ENCODE measurements at places on chromosomes 3 and 15.

DNA sequence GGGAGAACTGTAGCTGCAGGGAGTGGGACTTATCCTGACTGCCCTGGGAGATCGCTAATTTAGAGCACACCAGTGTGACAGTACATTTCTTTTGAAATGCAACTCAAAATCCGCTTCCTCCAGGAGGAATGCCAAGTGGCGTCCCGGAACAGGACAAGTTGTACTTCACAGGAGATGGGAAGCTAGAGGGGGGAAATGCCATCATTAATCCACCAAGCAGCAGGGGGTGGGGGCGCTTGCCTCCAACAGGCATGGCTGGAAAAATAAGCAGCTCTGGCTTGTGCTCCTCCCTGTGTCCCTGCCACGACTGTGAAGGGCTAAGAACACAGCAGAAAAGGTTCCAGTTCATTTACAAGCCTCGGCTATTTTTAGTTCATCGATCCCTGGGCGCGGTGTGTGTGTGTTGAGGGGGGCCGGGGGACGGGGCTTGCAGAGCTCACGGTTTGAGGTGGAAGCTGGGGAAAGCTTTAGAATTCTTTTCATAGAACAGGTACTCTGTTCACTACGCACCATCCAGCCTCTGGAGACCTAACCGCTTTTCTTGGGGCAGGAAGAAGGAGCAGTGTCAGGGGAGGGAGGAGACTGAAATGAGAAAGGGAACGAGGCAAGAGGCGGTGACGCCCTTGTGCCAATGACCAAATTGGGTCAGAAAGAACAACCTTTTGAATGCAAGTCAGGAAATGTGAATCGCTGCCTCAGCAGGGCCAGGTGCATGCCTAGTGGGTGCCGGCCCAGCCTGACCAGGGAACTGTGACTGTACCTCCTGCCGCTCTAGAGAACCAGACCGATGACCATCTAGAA is 51.8 kb upstream of the DGKG start:
- DNase-seq = peak; percentile 51

- DNase-seq = no peak
Observed at GRCh38 chr3:69423463-69424155, 37.7 kb upstream of the FRMD4B start.

GRCh38 chr15:98292442-98293240 is 332.1 kb downstream of the ARRDC4 start:
- DNase-seq = peak; percentile 64

DNA sequence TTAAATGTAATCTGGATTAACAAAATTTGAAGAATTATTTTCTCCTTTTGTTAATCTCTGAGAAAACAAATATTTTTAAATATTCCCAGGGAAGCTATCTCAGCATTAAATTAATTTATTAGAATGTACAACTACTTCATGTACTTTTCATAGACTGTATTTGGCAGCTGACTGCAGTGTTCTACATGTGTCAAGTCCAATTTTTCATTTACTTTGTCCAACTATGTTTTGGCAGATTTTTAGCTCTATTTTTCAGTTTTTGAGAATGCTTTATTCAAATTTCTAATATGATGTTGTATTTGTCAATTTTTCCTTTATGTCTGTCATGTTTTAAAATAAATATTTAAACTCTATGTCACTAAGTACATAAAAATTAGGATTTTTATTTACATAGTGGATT is 925.1 kb downstream of the OTOL1 start:
- peak; percentile 4 for DNase-seq

GRCh38 chr3:32176989-32177701 is 61.3 kb upstream of the CMTM8 start:
- DNase-seq = peak; percentile 75

DNA sequence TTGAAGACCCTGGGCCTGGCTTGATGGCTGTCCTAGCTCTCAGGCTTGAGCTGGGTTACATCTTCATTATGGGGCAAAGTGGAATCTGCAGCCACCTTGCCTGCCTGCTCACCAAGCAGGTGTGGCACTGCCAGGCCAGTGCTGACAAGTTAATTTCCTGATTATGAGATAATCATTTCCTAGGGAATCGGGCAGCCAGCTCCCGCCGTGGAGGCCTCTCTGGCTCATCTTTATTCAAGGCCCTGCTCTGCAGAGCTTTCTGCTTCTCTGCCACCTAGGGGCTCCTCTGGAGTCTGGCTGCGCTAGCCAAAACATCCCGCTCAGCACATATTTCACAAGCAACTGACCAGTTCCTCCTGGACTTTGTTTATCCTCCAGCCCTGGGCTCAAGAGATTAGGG is 9.9 kb downstream of the LOXL1 start:
- DNase-seq = no peak

- no peak for DNase-seq
Observed at GRCh38 chr3:49609815-49610214, 55.5 kb downstream of the BSN start.

- no peak for DNase-seq
Observed at GRCh38 chr3:60675424-60675823, 575.8 kb downstream of the FHIT start.

DNA sequence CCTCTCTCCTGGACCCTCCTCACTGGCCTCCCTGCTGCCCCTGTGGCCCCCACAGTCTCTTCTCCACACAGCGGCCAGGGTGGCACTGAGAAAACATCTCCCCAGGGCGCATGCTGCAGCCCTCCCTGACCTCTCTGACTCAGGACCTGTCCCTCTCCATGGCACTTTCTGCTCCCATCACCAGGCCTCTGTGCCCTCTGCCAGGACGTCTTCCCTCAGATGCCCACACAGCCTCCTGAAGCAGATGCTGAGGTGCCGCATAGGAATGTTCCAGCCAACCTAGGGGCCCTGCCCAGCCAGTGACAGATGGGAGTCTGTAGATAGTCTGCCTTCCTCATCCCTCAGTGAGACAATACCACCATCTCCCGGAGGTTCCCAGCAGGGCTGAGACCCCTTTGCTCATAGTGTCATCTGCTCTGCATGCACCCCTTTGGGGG is 8.7 kb downstream of the MYL3 start:
- DNase-seq = no peak

DNA sequence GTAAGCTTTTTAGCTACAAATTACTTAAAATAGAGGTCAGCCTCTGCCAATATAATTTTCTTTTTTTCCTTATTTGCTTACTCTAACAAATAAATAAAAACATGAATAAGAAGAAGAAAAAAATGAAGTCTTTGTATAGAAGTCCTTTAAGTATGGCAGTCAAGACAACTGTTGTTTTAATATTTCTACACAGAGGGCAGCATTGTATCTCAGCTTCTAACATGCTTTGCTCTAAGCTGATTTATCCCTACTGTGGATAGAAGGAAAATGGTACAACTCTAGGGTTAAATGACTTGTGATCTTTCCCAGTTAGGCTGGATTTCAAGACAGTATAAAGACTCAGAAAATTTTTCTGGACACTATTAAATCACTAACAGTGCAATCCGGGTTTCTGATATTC is 104.3 kb upstream of the MEIS2 start:
- DNase-seq = peak; percentile 14

- DNase-seq = no peak
Observed at GRCh38 chr3:137165117-137165806, 207.5 kb downstream of the IL20RB start.

DNA sequence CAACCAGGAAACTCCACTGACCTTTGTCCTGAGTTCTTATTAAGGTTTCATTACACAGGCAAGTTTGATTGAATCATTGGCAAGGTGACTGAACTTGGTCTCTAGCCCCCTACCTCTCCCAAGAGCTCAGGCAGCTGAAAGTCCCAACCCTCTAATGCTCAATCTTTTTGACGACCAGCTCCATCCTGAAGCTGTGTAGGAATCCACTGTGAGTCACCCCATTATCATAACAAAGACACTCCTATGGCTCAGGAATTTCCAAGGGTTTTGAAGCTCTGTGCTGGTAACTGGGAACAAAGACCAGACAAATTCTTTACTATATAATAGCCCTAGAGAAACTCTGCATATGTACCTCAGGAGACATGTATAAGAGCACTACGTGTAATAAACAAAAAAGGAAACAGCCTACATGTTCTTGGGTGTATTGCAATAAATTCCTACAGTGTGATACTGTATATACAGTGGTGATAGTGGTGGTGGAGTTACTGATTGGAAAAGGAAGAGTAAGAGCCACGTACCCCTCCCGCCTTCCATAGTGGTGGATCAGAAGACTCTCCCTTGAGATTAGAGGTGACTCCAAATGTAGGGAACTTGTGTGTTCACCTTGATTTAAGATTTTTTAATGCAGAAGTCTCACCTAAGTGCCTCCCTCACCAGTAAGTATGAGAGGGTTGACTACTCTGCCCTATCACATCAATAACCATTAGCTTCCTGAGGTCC is 116.6 kb downstream of the ST8SIA2 start:
- no peak for DNase-seq

DNA sequence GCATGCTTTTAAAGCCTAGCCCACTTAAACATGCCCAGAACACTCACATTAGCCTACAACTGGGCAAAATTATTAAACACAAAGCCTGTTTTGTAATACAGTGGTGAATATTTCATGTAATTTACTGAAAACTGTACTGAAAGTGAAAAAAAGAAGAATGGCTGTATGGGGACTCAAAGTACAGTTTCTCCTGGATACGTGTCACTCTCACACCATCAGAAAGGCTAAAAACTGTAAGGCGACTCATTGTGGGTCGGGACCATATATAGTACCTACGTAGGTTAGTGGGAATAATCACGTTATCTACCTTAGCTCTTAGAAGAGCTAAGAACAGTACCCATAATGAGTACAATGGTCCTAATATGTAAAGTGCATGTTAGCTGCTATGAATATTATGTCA is 80.2 kb upstream of the SPATA12 start:
- DNase-seq = no peak

GRCh38 chr3:96267577-96267976 is 546.8 kb upstream of the EPHA6 start:
- DNase-seq = no peak

- no peak for DNase-seq
Observed at GRCh38 chr3:62761711-62762110, 113.5 kb downstream of the CADPS start.

GRCh38 chr15:78448441-78449219 is 10.6 kb downstream of the IREB2 start:
- no peak for DNase-seq

DNA sequence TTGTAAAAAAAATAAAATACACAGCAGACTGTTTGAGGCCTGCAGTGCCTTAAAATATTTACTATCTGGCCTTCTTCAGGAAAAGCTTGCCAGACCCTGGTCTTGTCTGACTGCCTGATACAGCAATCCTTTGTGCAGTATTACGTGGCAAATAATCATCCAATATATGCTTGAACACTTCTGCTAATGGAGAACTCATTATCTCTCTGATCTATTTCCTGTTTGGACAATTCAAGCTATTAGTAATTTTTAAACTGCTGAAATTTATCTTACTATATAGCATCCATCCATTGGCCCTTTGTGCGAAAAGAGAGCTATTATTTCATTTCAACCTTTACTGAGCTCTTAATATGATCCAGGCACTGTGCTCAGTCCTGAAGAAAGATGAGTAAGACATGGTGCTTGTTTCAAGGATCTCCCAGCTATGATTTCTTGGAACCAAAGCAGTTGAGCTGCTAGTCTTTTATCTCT is 15.9 kb downstream of the ATG7 start:
- DNase-seq = peak; percentile 24

- DNase-seq = no peak
Observed at GRCh38 chr3:13013566-13013965, 59.7 kb downstream of the IQSEC1 start.

- no peak for DNase-seq
Observed at GRCh38 chr15:70093070-70093469, 4.6 kb downstream of the TLE3 start.

GRCh38 chr15:52052066-52052935 is 33.3 kb downstream of the MAPK6 start:
- DNase-seq = no peak

DNA sequence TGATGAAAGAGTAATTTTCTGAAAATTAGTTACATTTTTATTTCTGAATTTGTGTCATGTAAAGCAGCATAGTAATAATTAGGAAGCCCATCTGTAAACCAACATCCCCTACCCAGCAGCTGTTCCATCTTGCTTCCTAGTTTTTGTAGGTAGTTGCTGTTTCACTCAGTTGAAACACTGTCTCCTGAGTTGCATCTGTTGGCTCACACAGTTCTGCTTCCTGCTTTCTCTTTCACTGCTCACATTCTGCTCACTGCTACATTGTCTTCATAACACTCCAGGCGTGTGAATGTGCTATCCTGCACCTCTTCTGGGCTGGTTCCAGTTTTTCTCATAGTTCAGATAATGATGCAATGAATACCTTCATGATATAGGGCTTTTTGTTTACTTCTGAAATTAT is 123.4 kb downstream of the EPHB1 start:
- DNase-seq = no peak

- DNase-seq = no peak
Observed at GRCh38 chr3:151774235-151774634, 39.7 kb upstream of the AADAC start.

DNA sequence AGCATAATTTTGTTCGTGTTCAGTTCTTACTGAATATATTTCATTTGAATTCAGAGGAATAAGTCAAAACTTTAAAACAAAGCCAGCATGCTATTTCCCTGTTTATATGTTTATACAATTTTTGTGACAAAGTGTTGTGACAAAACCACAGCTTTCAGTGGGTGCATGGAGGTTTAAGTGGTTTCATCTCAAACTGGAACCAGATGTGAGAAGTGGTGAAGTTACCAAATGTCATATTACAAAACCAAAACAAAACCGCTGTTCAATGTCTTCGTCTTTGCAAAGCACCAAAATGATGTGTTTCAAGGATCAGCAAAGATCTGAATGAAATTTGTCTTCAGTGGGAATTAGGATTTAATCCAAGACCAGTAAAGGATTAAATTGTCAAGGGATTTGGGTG is 59.3 kb upstream of the OSTN start:
- no peak for DNase-seq

DNA sequence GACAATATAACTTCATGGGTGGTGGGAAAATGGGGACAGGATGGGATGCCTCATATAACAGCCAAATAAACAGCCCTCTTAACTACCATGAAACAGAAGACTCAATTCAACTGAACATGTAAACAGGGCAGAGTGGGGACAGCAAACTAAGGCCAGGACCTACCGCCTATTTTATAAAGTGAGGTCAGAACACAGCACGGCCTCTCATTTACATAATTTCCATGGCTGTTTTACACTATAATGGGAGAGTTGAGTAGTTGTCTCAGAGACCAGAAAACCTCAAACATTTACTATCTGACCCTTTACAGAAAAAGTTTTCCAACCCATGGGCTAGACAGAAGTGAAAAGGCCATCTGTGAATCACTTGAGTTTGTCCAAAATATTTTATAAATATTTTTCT is 56.7 kb upstream of the SNRPA1 start:
- DNase-seq = no peak

DNA sequence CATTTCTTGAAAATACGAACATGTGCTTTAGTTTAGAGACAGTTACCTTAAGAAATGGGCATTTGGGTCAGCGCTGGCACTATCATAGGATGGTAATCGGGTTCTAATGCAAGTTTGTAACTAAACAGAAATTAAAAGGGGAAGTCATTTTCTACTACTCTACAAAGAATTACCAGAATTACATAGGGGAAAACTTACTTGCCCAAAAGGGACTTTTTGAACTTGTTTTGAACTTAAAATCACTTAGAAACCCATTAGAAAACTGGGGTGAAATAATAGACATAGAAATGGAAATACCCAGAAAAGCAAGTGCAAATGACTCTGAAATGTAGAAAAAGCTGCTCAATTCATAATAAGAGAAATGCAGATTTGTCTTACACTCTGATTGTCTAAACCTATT is 44.9 kb downstream of the SPATA16 start:
- no peak for DNase-seq

All from stomach (tissue), 19 donors.